ENCODE measurements at places on chromosomes 4 and X.

GRCh38 chr4:138112389-138112788 is 129.8 kb downstream of the SLC7A11 start:
- no peak for DNase-seq

GRCh38 chrX:151753313-151754046 is 18.9 kb downstream of the CNGA2 start:
- DNase-seq = peak; percentile 27

DNA sequence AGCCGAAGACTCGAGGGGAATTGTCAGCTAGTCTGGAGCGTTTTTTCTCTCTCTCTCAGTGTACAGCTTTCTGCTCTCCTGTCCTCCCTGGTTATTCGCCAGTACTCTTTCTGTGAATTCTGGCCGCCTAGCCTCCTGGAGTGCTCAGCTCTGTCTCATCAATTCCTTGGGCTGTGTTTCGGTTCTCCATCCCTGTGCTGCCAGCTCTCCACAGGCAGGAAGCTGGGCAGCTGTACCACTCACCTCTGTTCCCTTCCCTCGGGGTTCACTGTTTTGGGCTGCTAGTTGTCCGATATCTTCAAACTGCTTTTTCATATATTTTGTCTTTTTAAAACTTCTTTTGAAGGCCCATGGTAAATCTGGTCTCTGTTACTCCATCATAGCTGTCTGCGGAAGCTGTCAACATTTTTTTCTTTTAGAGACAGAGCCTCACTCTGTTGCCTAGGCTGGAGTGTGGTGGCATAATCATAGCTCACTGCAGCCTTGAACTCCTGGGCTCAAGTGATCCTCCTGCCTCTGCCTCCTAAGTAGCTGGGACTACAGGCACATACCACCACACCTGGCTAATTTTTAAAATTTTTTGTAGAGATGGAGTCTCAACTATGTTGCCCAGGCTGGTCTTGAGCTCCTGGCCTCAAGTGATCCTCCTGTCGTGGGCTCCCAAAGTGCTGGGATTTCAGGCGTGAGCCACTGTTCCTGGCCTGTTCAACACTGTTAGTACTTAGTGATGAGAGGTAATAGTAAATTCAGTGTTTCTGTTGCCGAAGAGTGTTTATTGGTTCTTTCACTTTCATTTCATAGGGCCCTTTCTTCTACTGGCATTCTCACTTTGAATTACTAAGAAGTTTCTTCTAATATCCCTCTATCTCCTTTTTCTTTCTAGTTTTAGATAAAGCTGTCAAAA is 18.6 kb downstream of the ZCCHC4 start:
- no peak for DNase-seq

DNA sequence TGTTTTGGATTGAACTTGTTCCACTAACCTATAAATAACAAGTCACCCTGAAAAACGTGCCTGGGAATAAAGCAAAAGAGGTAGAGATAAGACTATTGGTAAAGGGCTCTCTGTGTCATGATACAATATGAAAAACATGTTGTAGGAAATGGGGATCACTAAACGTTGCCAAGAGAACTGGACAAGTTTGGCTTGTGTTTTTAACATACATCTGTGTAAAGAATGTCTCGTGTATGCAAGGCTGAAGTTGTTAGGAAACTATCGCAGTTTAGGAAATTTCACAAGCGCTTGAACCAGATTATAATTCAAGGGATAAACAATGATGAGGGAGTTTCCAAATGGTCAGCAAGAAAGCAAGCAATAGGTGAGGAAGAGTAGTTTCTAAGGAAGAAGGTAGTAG is 655.8 kb downstream of the PCDH7 start:
- DNase-seq = no peak

GRCh38 chr4:113383111-113383785 is 333.8 kb downstream of the ANK2 start:
- peak; percentile 97 for DNase-seq

DNA sequence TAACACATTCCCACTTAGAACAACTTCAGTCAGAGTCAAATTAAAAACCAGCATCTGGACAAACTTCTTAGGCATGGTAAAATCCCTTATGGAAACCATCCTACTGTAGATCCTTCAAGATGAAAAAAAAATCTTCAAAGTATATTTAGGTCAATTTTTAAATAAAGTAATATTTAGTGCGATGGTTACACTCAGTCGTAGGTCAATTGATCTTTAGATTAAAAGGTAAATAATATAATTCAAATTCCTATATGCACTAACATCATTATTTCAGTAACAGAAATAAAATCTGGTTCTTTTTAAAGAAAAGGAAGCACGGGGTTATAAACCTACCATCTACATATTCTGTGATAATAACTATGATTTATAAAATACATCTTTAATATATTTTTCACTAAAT is at the start of gene UGT2A2:
TSS of gene UGT2A2 (minus strand) at position 101 of the 400 bp plus-strand sequence. CDS start at position 99, 2 bp downstream.
- no peak for DNase-seq

DNA sequence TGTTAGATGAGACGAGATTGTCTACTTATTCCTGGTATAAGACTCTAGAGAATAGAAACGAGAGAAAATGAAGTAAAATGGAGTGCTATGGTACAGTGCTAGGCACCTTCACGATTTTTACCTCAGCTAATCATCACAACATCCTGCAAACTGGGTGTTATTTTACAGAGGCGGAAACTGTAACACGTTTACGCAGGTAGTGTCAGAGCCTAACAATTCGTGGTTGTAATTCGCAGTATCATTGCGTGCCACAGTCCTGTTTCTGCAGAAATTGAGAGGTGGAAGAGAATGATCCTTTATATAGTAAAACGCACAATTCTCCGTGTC is 383 bp upstream of the TBC1D19 start:
- no peak for DNase-seq

DNA sequence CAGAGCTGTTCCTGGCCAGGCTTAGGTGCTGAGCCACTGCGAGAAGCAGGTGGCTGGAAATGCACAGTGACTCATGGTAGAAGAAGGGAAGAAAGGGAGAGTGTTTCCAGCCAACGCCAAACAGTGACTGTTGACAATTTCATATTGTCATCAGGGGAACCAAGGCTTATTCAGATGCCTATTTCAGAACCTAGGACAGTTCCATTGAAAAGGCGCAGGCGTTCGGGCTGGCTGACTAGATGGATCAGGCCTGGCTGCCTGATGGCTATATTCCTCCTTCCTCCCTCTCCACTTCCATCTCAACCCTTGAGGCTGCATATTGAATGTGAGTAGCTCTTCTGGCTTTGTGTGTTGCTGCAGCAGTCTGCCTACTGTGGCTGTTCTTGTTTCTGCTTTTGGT is 73.0 kb upstream of the FRMPD4 start:
- DNase-seq = peak; percentile 40

GRCh38 chrX:115427861-115428410 is 133.0 kb upstream of the PLS3 start:
- no peak for DNase-seq

DNA sequence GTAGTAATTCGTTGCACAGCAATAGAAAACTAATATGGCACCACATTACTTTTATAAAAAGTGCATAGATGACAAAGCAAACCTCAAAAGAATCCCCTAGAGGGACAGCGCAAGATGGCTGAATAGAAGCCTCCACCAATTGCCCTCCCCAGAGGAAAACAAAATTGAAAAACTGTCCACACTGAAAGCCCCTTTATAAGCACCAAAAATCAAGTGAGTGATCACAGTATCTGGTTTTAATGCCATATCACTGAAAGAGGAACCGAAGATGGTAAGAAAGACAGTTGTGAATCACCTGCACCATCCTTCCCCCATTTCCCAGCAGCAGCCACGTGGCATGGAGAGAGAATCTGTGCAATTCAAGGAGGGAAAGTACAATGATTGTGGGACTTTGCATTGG is 522.2 kb downstream of the GLUD2 start:
- DNase-seq = no peak

GRCh38 chrX:2325076-2325784 is 175.5 kb downstream of the DHRSX start:
- peak; percentile 97 for DNase-seq

Data from A673 (cell line).